ENCODE measurements at places on chromosomes 11 and 22.

DNA sequence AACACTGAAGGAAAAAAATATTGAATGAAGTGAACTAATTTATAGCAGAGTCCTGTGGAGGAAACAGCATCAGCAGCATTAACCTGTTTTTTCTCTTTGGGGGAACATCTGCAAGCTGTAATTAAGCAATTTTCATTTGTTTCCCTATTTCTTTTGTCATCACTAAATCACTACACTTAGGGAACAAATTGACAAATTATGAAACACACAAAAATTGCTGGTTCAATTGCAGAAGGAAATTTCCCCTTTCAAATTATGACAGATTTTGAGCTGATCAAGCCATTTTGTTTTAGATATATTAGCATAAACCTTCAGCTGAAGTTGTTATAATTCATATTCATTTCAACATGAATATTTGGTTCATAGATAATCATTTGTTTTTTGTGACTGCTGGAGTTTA is 22.2 kb upstream of the RAG2 start:
- peak; percentile 22 for DNase-seq

DNA sequence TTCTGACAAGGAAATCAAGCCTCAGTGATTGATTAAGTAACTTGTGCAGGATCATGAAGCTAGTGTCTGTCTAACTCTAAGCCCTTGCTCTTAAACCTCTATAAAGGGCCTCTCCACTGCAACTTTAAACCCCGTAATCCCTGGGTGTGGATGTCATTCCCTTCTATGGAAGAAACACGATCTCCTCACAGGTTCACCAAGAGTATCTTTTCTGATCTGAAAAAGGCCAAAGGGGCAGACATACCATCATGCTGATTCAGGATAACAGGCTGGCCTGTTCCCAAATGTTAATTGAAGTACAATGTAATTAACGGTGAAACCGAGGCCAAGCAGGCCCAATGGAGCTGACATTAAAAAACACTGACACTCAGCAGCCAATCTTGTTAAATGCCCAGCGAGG is 17.1 kb downstream of the TTC12 start:
- DNase-seq = no peak

GRCh38 chr22:25051073-25051472 is 98.6 kb downstream of the KIAA1671 start:
- no peak for DNase-seq

DNA sequence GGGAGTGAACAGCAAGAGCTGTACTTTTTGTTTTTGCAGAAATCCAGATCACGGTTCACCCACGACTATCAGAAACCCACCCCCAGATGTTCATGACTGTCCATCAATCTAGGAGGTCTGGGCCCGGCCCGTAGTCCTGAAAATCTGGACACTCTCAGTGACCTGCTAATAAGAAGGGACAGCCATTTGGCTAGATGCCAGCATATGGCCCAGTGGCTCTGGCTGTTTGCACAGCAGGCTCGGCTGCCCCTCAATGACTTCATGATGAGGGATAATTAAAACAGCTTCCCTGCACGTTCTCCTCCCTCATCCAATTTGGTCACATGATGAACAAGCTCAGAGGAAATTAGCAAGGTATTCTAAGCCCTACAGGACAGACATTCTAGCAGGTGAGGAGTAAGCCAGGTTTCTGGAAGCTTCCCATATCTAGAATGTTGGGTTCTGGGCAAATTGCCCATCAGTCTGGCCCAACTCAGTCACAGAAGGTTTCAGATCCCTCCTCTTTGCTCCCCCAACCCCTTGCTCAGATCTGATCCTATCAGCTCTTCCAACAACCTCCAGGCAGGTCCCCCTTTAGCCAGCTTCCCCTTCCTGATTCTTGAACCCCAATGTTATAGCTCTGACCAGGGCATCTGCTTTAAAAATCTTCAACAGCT is 397.3 kb downstream of the SHANK2 start:
- no peak for DNase-seq

DNA sequence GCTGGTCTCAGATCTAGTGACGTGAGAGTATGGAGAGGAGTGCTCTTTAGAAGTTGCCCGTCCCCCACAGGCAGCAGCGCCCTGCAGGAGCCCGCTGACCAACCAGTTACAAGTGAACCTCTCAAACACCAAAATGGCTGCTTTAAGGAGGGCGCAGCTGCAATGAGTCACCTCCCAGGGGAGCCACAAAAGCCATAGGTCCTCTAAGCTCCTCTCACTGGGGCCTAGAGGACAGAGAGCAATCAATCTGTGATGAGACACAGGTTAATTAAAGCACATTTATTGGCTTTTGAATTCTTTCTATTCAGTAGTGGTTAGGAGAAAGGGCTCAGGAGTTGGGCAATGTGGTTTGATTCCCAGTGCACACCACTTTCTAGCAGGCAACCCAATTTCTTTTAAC is 15.5 kb upstream of the RAPSN start:
- no peak for DNase-seq

DNA sequence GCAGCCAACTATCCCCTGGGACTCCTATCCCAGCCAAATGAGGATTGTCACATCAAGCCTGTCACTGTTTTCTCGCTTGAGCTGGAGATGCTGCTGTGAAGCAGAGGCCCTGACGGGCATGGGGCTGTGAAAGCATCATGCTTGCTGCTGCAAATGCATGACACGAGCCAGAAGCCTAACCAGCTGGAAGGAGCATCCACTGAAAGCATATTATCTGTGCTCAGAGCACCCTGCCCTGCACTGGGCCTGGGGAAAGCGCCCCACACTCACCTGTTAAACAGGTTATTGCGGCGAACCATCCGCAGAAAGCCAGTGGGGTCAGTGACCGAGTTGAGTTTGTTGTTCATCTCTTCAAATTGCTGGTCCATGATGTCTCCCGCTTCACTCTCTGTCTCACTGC is 110.9 kb upstream of the PITPNB start:
- DNase-seq = no peak

DNA sequence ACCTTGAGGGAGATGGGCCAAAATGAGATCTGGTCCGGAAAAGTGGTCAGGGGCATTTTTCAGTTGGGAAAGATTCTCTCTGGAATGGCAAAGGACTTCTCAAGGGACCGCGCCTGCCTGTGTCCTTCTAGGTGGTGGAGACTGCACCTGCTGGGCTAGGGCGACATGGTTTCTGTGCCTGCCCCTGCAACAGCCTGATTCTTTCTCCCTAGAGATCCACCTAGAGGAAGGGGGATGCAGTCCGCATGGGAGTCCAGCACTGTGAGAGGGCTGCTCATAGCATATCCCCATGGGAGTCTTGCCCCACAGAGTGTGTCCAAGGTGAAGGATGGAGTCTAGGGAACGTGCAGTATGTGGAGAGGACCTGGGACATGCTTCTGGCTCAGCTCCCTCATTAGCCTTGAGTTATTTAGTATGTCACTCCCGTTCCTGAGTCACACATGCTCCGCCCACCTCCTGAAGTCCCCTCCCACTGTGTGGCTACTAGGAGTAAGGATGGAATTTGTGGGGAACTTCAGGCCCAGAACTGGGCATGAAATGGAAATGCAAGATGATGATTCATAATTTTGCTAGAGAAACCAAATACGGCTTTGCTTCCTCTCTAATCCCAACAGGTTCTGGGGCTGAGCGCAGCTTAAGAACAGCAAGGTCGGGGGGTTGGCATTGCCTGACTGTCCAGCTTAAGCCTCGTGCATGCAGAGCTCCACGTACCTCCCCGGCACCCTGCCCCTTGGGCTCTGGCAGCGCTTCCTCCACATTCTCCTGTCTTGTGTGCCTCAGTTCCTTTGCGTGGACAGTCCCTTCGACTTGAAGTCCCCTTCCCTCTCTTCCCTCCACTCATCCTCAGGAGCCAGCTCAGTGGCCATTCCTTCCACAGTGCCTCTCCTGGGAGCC is 35.0 kb downstream of the GRIK4 start:
- peak; percentile 20 for DNase-seq

GRCh38 chr22:47605886-47606285 is 843.4 kb downstream of the TBC1D22A start:
- no peak for DNase-seq

DNA sequence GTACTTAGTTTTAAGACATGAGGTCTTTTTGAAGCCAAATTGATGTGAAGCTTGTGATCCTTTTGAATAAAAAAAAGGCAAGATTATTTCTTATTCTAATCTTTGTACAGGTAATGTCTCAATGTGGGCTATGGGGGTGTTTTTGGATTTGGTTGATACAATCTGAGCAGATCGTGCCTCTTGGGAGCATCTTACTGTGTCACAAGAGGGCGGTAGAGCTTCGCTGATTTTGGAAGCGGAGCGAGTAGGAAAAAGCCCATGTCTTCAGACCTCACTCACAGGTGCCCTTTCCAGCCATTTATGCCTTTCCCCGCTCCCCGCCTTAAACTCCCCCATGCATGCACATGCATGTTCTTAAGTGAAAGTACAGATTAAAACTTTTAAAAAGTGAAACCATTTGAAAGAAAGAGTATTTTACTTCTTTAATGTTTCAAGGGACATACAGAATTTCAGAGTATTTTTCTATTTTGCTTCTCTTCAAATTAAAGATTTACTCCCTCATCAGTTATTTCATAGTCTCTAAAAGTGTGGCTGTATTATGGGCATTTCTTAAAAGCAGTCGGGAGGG is 18.8 kb downstream of the DDX25 start:
- peak; percentile 74 for DNase-seq

All from inflammatory macrophage treated with lipopolysaccharide for 1 hour (primary cell).